Gastrocnemius medialis (tissue), 4 donors: ENCODE measurements at places on chromosomes 3 and 15.
A peak's percentile ranks its signal among the peaks of the same experiment; 100 is the strongest.

- DNase-seq: no peak
Measured at GRCh38 chr3:123602325-123602724, 17.5 kb upstream of the HACD2 start.

DNA sequence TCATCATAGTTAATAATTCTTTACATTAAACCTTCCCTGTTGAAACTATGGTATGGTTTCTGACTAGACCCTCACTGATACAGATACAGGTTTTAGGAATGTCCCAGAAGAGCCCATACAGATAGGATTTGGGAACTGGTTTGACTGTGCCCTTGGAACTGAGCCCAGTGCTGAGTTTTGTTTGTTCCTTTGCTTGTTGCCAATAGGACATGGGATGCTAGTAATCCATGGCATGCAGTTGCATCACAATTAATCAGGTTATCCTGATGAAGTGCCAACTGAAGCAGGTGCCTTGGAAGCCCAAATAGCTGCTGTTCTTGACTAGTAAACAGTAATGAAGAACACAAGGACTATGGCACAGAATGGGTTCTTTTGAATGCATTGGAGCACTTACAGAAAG lies 230.6 kb downstream of the NEK10 start:
- DNase-seq: peak; percentile 33

DNA sequence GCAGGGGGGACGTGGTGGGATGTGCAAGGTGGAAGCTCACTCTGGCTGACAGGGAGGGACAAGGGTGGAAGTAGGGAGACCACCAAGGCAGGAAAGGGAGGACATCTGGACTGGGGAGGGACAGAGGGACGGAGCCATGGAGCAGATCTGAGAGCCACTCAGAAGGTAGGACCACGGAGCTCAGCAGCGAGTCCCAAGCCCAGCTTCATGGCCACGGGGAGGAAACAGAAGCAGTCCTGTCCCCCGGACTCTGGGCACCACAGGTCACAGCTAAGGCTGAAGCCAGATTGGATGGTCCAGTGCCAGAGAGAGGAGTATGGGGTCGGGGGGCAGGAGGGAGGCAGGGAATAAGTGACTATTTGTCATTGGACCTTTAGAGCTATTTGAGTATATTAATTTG lies 220.1 kb downstream of the TBC1D2B start:
- DNase-seq: no peak

GRCh38 chr3:150022381-150023238 lies 51.9 kb upstream of the PFN2 start:
- DNase-seq: no peak

DNA sequence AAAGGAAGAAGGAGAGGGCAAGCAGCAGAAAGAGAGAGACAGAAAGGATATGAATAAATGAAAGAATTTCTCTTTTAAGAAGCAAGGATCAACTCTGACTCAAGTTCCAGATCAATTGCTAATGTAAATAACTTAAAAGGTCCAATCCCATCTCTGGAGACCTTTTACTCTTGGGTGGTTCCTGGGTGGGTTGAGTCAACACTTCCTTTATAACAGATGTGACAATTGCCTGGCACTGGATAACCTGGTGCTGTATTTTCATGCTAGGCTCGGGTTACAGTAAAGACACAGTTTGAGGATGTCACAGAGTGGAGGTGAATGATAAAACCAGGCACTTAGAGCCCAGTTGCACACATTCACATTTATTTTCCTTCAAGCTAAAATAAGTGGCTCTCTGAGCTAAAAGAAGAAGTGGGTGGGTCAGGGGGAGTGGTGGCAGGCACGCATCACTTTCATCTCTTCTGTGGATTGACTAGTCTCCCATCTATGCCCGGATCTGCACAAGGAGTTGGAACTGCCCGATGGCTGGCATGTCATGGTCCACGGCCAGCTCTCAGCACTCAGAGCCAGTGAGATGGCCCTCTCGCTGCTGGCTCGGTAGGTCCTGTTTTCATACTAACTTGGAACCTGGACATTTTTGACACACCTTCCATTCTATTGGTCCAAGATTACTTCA lies 465.8 kb downstream of the FOXP1 start:
- no peak for DNase-seq

DNA sequence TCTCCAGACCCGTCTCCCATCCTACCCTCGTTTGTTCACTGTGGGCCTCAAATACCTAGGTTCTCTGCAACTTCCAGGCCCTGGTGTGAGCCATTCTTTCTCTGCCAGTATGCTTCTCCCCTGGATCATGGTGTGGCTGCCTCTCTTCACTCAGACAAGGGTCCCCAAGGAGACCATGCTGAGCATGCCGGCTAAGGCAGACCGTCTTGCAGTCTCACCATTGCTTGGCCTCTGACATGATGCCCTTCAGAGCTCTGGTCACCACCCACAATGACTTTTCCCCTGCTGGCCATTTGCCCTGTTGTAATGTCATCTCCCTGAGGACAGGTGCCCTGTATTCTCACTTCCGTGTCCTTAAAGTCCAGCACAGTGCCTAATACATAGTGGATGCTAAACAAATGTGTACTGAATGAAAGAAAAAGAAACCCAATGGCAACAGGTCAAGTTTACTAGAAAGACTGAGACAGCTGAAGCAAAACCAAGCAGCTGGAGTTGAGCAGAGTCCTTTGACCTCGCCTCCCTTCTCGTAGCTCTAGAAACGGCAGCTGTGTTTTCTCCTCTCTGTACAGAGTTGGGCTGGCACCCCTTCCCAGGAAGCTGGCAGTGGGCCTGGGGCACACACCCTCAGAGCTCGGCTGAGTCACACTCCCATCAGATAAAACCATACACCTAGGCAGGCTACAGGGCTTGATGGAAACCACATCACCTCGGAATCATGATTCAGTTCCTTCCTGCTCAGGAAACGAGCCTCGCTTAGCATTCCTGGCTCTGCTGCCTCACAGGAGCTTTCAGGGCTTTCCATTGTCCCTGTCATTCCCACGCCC lies 8.6 kb downstream of the TLR9 start:
- DNase-seq: peak; percentile 70

DNA sequence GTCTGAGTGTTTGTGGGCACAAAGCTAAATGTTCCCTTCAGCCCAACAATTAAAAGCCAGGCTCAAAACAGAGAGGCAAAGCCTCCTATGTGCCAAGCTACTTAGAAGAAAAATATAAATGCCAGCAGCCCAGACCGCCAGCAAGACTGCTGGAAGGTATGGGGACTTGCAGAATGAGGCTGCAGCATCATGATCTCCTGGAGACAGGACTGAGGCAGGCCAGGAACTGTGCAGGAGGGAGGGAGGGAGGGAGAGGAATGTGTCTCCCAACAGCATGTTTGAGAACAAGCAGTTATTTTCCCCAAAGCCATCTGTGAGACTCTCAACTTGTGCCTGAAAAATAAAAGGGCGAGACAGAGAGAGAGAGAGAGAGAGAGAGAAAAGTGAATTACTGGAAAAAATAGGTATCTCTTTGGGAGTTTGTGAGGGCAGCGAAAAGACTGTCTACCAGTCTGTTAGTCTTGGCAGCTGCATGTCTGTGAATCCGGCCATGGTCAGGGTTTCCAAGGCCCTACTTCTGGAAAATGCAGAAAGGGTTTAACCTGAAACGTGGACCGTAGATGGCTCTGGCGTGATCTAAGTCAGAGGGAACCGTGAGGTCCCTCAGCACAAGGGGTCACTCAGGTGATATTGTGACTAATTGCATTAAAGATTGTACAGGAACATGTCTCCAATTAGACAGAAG lies 139.7 kb upstream of the COL8A1 start:
- DNase-seq: no peak

DNA sequence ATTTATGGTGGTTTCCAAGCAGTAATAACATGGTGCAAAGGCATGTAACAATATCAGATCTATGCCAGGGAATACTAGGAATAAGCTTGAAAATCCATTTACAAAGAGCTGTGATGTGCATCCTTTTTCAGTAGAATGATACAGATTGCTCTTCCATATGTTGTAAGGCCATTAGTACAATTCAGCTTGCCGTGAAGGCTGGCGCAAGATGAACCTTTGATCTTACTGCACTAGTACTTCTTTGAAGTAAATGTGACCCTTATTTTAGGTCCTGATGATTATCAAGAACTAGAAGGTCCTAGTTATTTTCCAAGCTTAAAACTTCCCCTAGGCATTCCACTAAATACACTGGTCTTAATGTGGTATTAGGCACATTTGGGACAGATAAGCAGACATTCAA lies 210.1 kb upstream of the CD96 start:
- no peak for DNase-seq

GRCh38 chr3:21599890-21600289 lies 151.1 kb downstream of the ZNF385D start:
- DNase-seq: no peak

GRCh38 chr15:91007266-91007665 lies 12.9 kb upstream of the PRC1 start:
- no peak for DNase-seq

- DNase-seq: no peak
Measured at GRCh38 chr15:57149196-57149595, 227.1 kb upstream of the CGNL1 start.

DNA sequence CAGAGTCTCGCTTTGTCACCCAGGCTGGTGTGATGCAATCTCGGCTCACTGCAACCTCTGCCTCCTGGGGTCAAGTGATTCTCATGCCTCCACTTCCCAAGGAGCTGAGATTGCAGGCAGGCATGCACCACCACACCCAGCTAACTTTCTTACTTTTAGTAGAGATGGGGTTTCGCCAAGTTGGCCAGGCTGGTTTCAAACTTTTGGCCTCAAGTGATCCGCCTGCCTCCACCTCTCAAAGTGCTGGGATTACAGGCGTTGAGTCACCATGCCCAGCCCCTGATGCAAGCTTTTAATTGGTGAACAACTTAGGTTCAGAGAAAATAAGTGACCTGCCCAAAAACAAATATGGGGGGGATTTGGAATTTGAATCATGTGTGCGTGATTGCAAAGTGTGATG lies 246.2 kb downstream of the LRTM1 start:
- no peak for DNase-seq

DNA sequence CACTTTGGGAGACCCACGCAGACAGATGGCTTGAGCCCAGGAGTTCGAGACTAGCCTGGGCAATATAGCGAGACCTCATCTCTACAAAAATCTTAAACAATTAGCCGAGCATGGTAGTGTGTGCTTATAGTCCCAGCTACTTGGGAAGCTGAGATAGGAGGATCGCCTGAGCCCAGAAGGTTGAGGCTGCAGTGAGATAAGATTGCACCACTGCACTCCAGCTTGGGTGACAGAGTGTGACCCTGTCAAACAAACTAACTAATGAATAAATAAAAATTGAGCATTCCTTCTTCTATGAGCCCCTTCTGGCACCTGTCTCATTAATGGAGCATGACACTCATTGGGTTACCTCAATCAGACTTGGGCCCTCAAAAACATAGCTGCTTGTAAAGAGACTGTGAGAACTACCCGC lies 7.5 kb downstream of the ZDHHC3 start:
- no peak for DNase-seq

GRCh38 chr3:37743974-37744373 lies 117.7 kb upstream of the CTDSPL start:
- no peak for DNase-seq

- DNase-seq: no peak
Measured at GRCh38 chr3:183576487-183577107, 21.1 kb upstream of the KLHL6 start.

GRCh38 chr15:65072027-65072426 lies 4.2 kb upstream of the RASL12 start:
- DNase-seq: no peak

DNA sequence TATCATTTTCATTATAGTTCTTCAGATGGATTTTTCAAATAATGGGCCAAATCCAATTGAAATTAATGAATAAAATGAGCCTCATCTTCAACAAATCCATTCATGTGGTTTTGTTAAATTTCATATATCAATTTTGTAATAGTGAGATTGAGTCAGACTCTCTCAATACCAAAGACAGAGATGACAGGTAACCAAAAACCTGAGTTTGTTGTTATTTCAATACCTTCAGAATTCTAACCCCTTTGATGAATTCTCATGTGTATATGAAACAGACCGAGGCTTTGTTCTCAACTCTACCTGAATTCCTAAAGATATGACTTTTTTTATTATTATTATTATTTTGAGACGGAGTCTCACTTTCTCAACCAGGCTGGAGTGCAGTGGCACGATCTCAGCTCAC lies 92.8 kb downstream of the FOXP1 start:
- DNase-seq: no peak

- DNase-seq: peak; percentile 20
Measured at GRCh38 chr3:130854208-130854864, 39.5 kb upstream of the ATP2C1 start.

DNA sequence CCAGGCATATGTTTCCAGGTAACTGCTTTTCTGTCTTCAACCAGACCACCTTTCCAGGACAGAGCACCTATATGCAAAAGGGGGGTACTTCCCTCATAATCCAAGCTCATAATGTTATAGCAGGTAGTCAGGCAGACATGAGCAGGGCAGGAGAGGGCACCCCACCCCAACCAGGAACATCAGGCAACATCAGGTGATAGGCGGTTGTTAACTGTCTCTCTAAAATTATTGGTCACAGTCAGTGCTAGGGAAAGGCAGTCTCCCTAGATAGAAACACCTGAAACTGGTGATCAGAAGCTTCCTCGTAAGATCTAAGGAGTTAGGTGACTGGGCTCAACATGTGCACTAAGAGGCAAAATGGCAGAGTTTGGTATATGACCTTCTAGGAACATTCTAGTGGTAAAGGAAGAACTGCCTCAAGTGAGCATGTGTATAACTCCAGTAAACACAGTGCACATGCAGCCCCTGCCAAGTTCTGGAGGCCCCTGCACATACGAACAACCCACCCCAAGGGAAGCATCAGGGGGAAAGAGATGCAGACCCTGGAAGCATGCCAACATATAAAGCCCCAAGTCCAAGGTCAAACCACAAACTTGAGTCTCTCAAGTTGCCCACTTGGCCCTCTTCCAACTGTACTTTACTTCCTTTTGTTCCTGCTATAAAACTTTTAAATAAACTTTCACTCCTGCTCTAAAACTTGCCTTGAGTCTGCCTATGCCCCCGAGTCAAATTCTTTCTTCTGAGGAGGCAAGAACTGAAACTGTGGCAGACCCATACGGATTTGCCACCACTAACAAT lies 270.9 kb downstream of the ULK4 start:
- DNase-seq: no peak

- DNase-seq: no peak
Measured at GRCh38 chr3:155548195-155548594, 196.7 kb downstream of the PLCH1 start.

DNA sequence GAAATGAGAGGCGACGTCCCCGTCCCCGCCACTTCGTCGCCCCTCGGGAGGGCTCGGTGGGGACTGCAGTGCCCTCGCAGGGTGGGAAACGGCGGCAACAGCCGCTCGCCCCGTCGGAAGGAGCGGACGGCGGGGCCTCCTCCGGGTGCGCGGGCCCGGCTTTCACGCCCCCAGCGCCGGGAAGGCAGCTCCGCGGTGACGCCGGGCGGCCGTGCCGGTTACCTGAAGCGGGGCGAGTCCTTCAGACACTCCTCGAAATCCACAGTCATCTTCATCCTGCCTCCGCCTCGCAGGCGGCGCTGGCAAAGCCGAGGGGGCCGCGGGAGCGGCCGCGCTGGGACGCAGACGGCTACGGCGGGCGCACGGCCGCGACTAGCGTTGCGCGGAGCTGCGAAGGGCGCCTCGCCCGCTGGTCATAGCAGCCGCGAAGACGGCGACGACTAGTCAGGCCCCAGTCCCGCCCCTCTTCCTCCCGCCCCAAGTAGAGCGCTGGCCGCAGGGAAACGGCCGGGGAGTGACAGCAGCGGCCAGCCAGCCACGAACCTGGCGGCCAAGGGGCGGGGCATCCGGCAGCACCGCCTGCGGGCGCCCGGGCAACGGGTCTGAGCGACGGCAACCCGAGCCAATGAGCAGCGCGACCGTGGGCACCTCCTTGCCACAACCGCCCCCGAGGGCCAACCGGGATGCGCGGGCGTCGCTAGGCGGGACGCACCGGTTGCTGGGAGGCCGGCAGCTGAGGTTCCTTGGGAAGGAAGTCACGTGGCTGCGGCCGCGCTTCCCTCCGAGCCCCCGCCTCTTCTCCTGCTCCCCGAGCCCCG lies at the start of gene ACAP2:
TSS of gene ACAP2 (minus strand) at position 448 of the 818 bp plus-strand sequence. CDS start at position 275, 173 bp downstream.
- peak; percentile 100 for DNase-seq
